ENCODE measurements at places on chromosomes 2 and 18.

GRCh38 chr2:195695002-195695631 is 38.1 kb downstream of the SLC39A10 start:
- DNase-seq, result no peak

DNA sequence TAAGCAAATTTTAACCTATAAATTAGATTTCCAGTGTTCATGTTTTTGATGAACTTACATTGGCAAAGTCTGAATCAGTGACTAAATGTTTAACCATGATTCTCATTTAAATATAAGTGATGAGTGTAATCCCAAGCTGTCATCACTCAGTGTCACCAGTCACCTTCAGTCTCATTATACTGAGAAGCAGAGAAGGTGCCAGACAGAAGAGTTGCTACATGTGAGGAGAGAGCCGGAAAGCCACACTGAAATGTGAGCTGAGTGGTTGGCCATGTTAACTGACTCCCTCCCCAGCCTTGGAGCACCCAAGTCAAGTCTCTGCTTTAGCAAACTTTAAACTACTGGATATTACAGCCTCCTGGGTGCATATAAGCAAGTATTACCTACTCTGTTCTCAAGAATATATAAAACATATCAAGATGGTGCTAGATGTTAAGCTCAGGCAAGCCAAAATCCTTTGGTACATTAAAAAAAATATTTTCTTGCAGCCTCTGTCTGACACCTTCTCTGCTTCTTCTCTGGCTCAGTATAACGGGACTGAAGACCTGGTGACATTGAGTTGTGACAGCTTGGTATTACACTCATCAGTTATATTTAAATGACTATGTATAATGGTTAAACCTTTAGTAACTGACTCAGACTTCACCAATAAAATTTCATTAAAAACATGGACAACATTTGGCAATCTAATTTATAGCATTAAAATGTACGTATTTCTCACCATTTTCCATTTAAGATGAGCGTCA is 75.8 kb upstream of the MAP3K20 start:
- no peak for DNase-seq

DNA sequence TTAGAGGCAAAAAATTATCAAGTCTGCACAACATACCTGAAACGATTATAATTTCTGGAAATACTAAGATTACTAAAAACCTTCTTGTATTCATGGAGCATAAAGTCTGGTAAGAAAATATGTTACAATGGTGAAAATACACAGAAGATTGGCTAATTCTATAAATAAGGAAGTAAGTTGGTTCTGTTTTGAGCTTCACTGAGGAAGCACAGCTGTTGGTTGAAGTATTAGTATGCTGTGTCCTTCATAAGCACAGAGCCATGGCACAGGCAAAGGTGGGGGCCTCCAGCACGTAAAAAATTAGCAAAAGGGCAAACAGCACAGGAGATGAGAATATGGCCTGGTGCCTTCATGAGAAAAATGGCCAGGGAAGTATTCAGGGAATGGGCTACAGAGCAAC is 40.4 kb upstream of the ANKRD62 start:
- no peak for DNase-seq

GRCh38 chr2:190126798-190127197 is 64.3 kb upstream of the MSTN start:
- DNase-seq, result no peak

DNA sequence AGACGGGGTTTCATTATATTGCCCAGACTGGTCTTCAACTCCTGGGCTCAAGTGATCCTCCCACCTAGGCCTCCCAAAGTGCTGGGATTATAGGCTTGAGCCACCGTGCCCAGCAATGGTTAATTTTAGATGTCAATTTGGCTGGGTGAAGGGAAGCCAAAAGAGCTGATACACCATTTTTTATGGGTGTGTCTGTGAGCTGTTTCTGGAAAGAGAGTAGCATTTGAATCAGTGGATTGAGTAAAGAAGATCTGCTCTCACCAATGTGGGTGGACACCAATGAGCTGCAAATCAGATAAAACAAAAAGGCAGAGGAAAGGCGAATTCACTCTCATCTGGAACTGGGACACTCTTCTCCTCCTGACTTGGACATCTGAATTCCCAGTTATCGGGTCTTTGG is 16.1 kb upstream of the TAF4B start:
- DNase-seq, result no peak

GRCh38 chr2:209907746-209908145 is 94.7 kb upstream of the RPE start:
- no peak for DNase-seq

DNA sequence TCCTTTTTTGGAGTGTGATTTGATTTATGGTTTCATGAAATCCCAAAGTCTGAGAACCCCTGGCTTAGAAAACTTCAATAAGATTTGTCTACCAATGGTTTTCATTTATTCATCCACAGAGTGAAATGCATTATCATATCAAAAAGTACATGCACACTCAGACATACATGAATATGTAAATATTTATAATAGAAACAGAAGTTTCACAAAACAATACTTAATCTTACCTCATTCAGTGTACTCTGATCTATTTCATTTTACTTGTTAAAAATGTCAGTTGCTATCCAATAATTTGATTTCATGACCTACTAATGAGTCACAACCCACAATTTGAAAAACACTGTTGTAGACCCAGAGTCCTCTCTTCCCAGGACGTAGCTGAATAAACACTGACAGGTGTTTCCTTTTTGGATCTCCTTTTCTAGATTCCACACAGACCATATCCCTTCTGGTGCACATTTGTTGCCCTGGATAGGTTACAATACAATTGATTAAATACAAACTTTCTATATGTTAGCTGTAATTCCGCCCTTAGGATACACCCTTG is 10.4 kb upstream of the CAVIN2 start:
- DNase-seq, result no peak

DNA sequence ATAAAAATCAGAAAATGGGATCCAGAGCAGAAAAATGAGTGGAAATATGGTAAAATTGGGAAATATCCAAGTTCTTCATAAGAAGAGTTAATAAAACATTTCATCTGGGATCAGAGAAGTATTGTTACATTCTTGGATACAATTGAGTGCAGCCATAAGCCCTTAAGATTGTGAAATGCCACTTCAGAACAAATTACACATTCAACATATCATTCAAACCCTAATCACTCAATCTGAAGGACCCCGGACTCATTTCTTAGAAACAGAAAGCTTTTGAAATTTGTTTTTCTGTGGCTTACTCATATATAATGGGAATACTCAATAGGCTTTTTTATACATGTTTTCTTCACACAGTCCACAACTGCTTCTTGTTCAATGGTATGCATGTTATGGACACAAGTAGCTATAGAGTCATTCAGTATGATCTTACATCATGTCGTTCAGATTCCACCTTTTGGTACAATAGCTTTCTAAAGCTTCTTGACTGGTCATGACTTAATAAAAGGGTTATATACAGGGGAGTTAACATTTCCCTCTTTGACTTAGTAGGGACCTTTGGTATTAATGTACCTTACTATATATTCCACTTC is 39.9 kb downstream of the SCN7A start:
- DNase-seq, result no peak

DNA sequence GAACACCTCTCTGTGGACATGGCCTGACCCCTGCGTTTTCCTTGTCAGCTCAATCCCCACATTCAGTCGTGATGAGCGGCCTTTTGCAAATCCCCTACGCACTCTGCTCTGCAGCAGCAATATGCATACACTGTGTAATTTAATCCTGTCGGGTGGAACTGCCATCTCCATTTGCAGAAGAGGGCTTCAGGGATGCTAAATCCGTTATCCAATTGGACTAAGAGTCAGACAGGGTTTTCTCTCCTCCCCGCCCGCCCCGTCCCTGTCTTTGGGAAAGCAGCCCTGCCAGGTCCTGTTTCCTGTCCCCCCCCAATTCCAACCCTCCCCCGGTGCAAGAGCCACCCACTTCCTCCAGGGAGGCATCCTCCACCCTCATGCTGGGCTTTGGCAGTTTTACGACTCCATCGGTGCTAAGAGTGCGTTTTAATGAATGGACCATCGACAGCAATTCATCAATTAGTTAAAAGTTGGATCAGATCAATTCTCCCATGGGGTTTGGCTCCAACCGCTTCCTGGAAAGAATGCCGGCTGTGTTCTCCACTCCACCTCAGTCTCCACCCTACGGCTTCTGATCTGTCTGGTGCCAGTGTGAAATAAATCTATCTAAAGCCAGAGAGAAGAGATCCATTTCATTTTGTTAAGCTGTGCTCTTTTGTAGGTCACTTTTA is 53.5 kb upstream of the ASAP2 start:
- DNase-seq, result no peak

- no peak for DNase-seq
Measured at GRCh38 chr2:121617042-121617599, 32.1 kb downstream of the CLASP1 start.

- no peak for DNase-seq
Measured at GRCh38 chr18:45339810-45340550, 275.3 kb upstream of the SLC14A2 start.

- no peak for DNase-seq
Measured at GRCh38 chr18:65788373-65788772, 37.6 kb downstream of the CDH7 start.

GRCh38 chr2:101983486-101983885 is 8.3 kb upstream of the IL1R2 start:
- DNase-seq, result no peak

GRCh38 chr2:219369447-219369861 is 18.3 kb downstream of the DNPEP start:
- no peak for DNase-seq

DNA sequence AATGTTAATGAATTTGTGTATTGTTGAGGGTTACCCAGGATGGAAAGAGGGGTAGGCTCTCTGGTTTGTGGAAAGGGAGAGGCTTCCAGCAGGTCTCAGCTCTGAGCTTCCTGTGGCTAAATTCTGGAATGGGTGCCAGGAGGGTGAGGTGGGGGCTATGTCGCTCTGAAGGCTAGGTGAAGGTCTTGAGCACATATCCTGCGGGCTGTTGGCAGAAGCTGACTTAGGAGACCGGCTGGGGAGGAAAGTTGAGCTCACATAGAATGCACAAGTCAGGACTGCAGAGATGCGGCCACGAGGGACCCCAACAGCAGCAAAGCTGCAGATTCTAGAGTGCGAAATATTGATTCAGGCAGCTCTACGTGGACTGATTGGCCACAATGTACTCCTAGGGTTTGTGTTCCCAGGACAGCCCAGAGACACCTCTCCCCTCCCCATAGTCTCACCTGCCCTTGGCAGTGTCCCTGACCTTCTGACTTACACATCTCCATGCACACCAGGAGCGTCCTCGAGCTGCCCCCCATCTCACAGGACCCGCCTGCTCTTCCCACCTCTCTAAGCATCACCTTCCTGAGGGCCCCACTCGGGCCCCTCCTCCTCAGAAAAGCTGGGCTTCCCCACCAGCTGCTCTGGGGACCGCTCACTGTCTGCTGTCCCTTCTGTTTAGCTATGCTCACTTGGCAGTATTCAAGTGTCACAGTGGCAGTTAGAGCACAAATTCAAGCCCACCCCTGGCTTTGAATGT is 72.6 kb downstream of the ALK start:
- DNase-seq, result no peak

DNA sequence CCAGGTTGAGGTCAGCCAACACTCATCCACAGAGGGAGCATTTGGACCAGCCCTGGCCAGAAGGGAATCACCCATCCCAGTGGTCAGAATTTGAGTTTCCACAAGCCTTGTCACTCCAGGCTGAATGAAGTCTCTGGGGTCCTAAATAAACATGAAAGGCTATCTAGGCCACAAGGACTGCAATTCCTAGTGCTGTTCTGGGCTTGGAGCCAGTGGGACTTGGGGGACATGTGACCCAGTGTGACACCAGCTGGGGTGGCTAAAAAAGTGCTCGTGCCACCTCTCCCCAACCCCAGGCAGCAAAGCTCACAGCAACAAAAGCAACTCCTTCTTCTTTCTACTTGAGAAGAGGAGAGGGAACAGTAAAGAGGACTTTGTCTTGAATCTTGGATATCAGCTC is 91.7 kb downstream of the MDH1 start:
- no peak for DNase-seq

- DNase-seq, result no peak
Measured at GRCh38 chr2:160096409-160096808, 34.0 kb upstream of the PLA2R1 start.

DNA sequence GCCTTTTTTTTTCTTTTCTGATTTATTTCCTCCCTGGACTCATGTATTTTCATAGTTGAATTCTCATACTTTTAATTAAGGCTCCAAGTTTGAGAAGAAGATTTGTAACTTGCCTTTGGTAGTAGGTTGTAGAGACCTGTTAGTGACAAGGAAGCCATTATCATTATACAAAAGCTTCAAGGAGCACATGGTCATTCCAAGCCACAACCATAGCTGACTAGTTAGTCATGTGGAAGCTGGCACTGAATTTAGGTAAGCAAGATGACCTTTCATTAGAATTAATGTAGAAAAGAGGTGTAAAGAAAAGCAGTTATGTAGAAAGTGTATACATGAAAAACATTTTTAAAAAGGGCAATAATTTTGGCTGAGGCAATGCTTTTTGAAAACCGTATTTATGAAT is 89.7 kb downstream of the LRP1B start:
- DNase-seq, result no peak

- DNase-seq, result no peak
Measured at GRCh38 chr2:62293490-62294271, 97.8 kb downstream of the B3GNT2 start.

GRCh38 chr2:221572821-221573429 is 821 bp upstream of the EPHA4 start:
- DNase-seq, result no peak

- no peak for DNase-seq
Measured at GRCh38 chr18:13712400-13713131, 13.8 kb downstream of the FAM210A start.

- no peak for DNase-seq
Measured at GRCh38 chr2:20930928-20931327, 108.0 kb upstream of the LDAH start.

DNA sequence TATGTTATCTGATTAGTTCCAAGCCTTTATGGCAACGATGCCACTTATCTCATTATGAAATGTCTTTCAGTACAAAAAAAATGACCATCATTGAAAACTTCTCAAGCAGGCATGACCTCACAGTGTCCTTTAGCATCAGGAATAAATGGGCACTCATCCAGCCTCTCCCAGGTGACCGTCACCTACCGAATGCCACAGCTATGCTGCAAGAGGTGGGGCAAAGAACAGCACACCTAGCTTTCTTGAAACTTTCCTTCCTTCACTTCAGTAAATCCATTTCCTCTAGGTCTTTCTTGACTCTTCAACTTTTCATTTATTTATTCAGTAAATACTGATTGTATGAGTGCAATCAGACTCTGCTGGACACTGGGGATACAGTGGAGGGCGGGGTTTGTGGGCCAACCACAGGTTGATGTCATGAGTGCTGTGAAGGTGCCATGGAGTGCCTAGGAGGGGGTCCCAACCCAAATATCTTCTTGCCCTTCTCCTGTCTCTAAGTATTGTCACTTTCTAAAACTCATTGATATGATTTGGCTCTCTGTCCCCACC is 54.3 kb upstream of the HK2 start:
- no peak for DNase-seq

Data from stimulated activated CD4-positive, alpha-beta T cell treated with anti-CD3 and anti-CD28 coated beads, TNF-alpha, amount 100 ng/mL, for 1 hour (primary cell).